Metanephros (tissue), 2 donors: ENCODE measurements at places on chromosomes 12 and 14. TPM values are rescaled to one million over a fixed set of nuclear protein-coding genes. Genes with fewer than 3 reads are reported as not detected.

TAS2R42 gene
- total RNA-seq, result not detected

CPNE6 gene
- total RNA-seq, result not detected

METTL25 gene
- total RNA-seq, result 26.3 TPM

FAM186B gene
- total RNA-seq, result 0.47 TPM

BEST3 gene
- total RNA-seq, result 14.2 TPM

FIGNL2 gene
- total RNA-seq, result 3.7 TPM
